Activated naive CD4-positive, alpha-beta T cell treated with anti-CD3 and anti-CD28 coated beads for 36 hours (primary cell): ENCODE measurements at places on chromosomes 11 and 22.
A peak's percentile ranks its signal among the peaks of the same experiment; 100 is the strongest.

- no peak for DNase-seq
These were observed 44.5 kb downstream of the SYN3 start for GRCh38 chr22:33013531-33014162.

DNA sequence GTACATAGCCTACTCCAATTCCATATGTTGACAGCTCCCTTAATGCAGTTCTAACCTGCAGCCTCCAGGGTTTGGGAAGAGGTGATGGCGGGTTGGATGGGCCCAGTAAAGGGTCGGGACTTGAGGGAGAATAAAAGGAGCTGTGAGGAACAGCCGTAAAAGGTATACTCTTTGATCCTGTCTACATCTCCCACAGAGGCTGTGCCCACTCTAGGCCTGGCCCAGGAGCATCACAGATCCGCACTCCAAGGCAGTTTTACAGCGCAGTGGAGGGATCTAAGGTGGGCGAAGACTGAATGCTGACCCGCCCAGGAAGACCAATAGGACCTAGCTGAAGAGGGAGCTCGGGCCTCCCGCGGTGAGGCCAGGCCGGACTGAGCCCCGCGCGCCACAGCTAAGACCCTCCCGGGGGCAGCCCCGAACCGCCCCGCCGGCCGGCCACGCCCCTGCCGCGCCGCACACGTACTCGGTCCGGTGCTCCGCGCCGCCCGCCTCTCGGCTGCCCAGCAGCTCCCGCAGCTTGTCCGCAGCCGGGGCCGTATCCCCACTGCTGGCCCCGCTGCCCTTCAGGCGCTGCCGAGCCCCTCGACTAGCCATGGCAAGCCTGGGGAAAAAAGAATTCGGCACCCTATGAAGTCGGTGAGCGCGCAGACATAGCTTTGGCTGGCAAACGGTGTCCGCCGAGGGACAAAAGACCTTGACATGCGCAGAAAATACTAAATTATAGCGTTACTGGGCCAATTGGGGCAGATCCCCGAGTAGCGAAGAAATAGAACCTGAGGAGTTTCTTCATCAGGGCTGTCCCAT is at the start of gene ALG9:
ALG9 (minus strand) TSS at position 696 of the 807 bp plus-strand sequence; CDS start at position 597, 99 bp downstream.
- peak; percentile 93 for DNase-seq

DNA sequence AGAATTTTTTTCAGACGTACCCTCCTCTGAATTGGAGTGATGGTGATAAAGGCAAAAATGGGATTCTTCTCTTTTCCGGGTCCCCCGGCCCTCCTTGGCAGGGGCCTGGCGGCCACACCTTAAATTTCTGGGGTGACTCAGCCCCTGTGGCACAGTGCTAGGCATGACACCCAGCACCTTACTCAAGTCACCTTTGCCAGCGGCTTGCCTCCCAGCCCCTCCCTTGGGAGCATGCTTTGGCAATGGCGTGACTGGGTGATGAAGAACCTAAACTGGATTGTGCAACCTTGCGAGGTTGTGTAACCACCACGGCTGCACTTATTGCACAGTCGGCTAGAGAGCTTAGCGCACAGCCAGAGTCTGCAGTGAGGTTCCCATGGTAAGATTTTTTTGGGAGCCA is 16.2 kb upstream of the LDLRAD3 start:
- no peak for DNase-seq

DNA sequence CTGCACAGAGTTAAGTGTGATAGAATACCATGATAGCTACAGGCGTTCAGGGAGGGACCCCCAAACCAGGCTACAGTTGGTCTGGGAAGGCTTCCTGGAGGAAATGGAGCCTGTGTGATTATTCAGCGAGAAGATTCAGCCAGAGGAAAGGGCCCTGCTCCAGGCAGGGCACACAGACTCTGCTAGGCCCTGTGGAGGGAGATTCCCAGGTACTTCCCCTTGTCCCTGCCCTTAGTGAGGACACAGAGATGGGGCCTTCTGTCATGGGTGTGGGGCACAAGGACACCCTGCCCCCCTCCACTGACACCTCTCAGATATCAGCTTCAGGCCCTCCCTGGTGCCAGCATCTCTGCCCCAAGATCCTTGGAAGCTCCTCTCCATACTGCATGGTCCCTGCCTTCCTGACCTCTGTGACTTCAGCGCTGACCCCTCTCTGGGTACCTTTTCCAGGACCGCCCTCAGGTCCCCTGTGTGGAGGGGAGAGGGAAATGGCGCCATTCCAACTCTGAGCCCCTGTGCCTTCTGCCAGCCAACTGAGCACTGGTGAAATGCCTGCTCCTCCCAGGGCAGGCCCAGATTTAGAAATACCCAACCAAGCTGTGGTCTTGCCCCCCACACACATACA is 12.6 kb upstream of the POU2F3 start:
- DNase-seq: no peak

DNA sequence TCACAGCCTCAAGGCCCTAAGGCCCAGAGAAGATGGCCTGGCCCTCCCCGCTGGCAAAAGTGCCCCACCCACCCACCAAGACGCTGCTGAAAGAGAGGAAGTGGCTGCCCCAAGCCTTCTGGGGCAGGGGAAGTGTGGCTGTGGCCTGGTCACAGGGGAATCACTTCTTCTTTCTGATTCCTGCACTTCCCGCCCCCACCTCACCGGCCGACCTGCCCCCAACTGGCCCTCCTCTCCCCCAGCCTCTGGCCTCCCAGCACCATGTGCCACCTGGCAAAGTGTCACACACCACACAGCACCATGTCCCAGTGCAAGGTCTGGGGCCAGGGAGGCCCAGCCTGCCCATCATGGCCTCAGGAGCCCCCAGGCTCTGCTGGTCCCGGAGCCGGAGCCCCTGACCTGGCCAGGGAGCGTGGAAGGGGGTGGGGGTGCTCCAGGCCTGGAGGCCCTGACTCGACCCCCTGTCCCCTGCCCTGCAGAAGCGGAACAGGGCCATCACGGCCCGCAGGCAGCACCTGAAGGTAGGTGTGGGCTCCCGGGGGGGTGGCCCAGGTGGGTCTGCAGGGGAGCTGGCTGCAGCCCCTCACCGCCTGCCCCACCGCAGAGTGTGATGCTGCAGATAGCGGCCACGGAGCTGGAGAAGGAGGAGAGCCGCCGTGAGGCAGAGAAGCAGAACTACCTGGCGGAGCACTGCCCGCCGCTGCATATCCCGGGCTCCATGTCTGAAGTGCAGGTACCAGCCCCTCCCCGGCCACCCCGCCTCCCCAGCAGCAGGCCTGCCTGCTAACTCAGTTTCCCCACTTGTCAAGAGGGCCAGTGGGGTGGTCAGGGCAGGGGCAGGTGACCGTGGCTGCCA is 1.4 kb downstream of the TNNI2 start:
- no peak for DNase-seq

DNA sequence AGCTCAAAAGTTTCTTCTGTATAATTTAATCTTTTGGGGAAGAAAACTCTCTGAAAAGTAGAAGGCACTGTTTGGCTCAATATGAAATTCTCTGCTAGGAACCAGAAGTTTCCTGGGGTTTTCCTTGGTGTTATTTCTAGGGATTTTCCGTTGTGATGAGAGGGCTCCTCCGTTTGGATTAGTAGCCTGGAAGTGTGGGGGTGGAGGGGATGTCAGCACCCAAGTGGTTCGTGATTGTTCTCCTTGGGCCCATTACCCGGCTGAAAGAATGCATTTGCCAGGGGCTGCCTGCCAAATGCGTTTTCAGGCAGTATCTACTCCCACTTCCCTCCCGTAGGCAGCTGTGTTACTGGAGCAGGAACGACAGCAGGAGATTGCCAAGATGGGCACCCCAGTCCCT is 4.3 kb downstream of the SF3B2 start:
- no peak for DNase-seq

GRCh38 chr11:85531191-85531897 is 95.8 kb downstream of the DLG2 start:
- DNase-seq: no peak

DNA sequence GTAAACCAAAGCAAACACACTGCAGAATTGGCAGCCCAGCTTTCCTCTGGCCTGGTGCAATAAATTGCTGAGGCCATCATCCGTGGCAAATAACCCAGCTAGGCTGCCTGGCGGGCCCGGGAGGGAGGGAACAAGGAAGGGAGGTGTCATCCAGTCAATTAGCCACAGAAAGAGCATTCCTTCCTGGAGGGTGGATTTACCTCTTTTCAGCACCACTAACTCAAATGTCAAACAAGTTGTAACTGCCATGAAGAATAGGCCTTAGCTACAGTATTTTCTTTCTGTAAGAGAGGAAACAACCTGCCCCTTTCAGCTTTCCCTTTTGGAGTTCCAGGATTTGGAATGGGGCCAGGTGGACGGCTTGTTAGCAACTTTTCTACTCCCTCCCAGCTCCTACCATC is 163.8 kb upstream of the BDNF start:
- DNase-seq: no peak
